ENCODE measurements at places on chromosomes 6 and 20.

DNA sequence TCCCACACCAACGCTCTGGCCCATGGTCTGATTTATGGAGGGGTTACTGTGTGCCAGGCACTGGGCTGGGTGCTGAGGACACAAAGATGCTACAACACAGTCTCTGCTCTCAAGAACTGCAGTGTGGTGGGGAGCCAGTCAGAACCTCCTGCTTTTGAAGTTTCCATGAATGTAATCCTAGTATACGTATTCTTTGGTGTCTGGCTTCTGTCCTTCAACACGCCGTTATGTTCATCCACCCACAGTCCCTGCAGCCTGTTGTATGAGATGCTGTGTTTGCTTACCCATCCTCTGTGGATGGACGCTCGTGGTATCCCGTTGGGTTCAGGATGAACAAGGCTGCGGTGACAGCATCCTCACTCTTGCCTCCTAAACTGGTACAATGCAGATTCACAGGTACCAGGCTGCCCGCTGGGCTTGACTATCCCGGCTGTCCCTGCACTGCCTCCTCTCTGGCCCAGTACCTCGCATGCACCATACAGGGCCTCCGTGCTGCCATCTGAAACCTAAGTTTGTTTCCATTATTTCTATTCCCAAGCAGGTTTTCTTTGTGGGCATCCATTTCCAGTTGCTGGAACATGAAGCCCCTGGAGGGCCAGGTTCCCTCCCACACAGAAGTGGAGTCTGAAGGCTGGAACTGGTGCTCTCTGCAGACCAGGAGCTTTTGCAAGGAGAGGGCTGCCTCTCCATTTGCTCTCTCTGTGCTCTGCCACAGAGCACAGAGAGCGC is 364.5 kb downstream of the ZFAND3 start:
- no peak for DNase-seq

GRCh38 chr20:35235881-35236280 is 9.4 kb downstream of the MMP24 start:
- no peak for DNase-seq

GRCh38 chr20:4350096-4350495 is 334.7 kb upstream of the RNF24 start:
- DNase-seq: no peak

DNA sequence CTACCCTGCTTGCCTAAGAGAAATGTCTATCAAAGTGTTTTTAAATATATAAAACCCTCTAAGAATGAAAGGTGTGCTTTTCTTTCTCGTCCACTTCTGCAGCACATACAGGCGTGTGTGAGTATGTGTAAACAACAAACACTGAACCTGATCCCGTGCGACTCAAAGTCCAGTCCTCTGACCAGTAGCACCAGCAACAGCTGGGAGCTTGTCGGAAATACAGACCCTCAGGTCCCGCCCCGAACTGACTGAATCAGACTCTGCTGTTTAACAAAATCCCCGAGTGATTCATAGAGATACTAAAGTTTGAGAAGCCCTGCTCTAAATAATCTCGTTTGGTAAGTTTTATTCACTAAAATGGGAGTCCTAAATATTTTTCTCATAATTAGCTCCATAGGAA is 208.0 kb upstream of the KCNQ5 start:
- DNase-seq: no peak

DNA sequence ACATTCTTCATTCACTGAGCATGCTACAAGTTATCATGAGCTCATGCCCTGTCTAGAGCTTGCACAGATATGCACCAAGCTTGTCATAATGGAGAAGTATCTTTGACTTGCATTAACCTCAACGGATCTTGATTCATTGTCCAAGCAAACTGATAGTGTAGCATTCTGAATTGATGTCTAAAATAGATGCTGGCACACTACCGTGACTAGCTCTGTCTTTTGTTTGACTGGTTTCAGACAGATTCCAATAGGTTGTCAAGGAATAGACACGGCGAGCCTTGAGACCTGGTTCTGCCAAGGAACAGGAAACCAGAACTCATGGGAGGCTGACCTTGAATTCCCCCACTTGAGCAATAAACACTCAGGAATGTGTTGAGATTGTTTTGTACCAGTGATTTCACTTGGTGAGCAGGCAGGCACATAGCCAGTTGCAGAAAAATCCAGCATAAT is 1153.1 kb upstream of the GJE1 start:
- DNase-seq: no peak

DNA sequence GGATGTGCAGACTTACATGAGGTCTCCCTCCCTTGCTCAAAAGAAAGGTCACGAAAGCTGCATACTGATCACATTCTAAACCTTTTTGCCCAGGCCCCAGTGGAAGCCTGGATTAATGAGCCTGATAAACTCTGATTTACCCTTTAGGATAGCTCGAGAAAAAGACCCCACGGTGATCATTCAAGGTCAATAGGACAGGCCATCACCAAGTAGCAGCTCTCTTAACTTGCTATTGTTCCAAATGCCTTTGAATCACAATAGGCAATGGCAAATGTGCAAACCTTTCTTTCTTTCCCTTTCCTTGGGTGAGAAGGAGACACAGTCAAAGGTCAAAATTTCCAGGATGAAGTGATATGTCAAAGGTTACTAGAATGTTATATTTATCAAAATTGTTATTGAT is 327.3 kb downstream of the HDGFL1 start:
- DNase-seq: no peak

- no peak for DNase-seq
These were observed 39.9 kb downstream of the TMC2 start for GRCh38 chr20:2576317-2576727.

- DNase-seq: no peak
These were observed 97.4 kb downstream of the SNX5 start for GRCh38 chr20:17871181-17871580.

- no peak for DNase-seq
These were observed 175.7 kb downstream of the TBX18 start for GRCh38 chr6:84588697-84589080.

DNA sequence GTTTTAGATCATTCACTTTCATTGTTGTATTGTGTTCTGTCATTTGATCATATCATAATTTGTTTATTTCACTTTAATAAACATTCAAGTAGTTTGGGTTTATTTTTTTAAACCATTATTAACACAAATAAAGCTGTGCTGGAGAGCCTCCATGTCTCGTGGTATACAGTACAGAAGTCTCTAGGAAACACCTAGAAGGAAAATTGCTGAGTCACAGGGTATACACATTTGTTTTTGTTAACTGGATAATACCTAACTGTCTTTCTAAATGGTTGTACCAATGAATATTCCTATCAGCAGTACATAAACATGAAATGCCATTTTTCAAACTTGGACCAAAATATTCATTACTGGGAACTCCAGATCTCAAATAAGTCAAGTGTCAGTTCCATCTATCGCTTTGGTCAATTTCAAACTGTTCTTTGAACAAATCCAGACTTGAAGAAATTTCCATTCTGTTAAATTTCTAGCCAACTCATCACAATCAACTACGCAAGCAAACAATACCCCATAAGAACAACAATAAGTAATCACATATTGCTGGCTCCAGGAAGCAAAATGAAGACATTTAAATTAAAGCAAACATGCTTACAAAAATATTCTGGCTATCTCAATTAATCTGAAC is 138.1 kb downstream of the ATXN1 start:
- DNase-seq: no peak

- DNase-seq: no peak
These were observed 1.2 kb downstream of the GATA5 start for GRCh38 chr20:62474604-62475026.

Data from GM12892 (cell line).